AG04450 (cell line): ENCODE measurements at places on chromosomes 6 and 20.

DNA sequence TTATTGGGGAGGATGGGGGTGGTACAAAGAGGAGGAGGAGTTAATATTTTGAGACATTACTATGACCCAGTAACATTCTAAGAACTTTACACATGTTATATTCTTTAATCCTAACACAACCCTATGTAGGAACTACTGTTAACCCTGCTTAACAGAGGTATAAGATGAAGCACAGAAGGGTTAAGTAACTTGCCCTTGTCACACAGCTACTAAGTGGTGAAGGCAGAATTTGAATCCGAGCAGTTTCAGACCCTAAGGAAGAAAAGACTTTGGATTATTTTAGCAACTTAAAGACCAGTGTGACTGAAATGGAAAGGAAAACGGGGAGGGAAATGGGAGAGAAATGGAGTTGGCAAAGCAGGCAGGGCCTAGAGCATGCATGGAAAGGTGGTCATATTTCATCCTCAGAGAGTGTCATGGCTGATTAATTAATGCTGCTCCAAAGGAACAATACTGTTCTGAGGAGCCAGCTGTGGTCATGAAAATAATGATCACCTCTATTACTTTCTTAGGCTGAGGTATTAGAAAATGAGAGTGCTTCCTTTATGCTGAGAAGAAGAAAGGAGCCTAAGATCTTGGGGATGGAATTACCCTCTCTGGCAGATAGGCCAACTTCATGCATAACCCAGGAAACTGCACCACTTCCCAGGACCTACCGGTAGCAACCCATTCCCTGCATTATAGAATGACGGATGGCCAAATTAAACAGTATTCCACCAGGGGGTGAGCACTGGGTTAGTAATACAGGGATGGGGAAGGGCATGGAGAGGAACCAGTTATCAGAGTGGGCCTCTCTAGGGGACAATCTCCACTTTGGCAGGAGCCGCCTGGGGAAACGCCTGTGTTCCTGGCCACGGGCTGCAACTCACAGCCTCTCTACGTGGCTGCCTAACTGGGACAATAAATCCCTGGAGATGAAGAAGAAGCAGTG lies 50.1 kb upstream of the TNFAIP3 start:
- DNase-seq = no peak

- DNase-seq = no peak
Observed at GRCh38 chr20:41034239-41034638, 5.6 kb downstream of the TOP1 start.

DNA sequence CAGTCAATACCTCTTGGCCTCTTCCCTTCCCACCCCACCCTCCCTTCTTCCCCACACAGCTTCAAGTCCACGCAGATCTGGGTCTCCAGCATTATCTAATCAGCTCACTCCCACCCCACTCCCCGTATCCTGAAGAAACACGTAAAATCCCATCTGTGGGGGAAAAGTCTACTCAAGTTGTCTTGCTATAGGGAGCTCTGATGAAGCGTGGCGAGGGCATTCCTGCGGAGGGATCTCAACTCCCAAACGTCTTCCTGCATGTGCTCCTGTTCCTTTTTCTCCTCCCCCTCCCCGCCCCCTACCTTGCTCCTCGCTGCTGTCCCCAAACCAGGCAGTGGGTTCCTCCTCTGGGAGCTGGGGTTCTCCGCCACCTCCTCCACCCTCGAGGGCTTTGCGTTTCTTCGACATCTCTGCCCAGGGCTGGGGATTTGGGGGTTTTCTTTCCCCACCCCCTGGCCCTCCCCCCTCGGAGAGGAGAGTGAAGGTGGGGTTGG lies 181.8 kb downstream of the TBXT start:
- no peak for DNase-seq

- DNase-seq = no peak
Observed at GRCh38 chr6:141313986-141314385, 818.7 kb upstream of the GJE1 start.

- DNase-seq = no peak
Observed at GRCh38 chr6:133254552-133255228, 13.5 kb downstream of the EYA4 start.

DNA sequence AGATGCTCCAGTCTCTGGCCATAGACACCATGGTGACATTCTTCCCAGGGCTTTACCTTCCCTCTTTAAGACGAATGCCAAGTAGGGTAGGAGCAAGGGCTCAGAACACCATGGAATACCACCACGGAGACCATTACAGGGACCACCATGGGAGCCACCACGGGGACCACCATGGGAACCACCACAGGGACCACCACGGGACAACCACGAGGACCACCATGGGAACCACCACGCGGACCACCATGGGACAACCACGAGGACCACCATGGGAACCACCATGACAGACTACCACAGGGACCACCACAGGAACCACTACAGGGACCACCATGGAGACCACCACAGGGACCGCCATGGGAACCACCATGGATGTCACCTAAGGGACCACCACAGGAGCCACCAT lies 66.9 kb upstream of the MPC1 start:
- DNase-seq = no peak

- no peak for DNase-seq
Observed at GRCh38 chr6:40444811-40445210, 142.4 kb downstream of the LRFN2 start.

DNA sequence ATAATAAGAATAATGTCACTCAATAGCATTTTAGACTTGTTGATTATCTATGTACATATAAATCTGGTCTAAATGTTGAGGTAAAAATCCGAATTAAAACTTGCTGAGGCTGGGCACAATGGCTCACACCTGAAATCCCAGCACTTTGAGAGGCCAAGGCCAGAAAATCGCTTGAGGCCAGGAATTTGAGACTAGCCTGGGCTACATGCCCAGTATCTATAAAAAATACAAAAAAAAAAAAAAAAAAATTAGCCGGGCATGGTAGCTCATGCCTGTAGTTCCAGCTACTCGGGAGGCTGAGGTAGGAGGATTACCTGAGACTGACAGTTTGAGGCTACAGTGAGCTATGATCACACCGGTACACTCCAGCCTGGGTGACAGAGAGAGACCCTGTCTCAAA lies 34.2 kb upstream of the SUPT3H start:
- DNase-seq = no peak

DNA sequence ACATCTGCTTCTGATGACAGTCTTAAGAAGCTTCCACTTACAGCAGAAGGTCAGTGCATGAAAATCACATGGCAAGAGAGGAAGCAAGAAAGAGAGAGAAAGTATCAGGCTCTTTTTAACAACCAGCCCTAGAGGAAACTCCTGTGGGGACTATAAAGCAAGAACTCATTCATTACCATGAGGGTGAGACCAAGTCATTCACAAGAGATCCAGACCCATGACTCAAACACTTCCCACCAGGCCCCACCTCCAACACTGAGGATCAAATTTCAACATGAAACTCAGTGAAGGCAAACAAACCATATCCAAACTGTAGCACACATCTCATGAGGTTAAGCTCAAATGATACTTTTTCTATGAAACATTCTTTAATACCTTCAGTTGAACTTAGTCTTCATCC lies 643.2 kb upstream of the SYNCRIP start:
- DNase-seq = no peak

DNA sequence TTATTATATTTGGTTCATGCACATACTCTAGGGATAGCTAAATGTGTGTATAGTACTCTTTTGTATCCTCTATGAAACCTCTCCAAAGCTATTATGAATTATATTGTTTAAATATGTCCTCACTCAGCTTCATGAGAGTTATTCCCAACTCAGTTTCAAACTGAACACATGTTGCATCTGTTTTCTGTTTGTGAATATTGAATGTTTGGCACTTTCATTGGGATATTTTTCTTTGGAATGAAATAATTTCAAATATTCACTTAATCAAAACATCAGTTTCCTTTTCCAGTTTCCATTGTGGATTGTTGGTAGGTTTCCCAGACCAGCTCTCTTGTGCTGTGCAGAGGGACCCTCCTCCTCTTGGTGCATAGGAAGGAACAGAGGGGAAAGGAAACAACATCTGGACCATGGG lies 46.6 kb downstream of the HDAC2 start:
- no peak for DNase-seq

GRCh38 chr6:134117409-134117808 lies 65.0 kb upstream of the SLC2A12 start:
- DNase-seq = no peak

DNA sequence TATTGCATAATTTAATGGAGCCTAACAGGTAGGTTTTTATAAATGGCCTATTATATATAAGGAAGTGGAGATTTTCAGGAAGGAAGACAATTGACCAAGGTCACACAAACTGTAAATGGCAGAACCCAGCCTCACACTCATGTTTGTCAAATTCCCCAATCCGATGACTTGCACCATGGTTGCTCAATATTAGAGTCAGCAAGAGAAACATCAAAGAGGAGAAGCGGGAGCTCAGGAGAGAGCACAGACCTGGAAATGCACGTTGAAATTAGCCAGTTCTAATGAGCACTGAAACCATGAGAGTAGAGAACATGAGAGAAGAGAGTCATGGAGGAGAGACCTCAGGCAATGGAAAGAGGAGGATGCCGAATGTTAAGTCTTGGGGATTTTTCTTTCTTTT lies 13.5 kb upstream of the MLIP start:
- DNase-seq = no peak

GRCh38 chr20:11777387-11778205 lies 140.1 kb upstream of the BTBD3 start:
- no peak for DNase-seq

- DNase-seq = no peak
Observed at GRCh38 chr6:27135087-27135657, 112.3 kb upstream of the PRSS16 start.

- peak; percentile 67 for DNase-seq
Observed at GRCh38 chr6:132734694-132735236, 20.9 kb upstream of the VNN1 start.

DNA sequence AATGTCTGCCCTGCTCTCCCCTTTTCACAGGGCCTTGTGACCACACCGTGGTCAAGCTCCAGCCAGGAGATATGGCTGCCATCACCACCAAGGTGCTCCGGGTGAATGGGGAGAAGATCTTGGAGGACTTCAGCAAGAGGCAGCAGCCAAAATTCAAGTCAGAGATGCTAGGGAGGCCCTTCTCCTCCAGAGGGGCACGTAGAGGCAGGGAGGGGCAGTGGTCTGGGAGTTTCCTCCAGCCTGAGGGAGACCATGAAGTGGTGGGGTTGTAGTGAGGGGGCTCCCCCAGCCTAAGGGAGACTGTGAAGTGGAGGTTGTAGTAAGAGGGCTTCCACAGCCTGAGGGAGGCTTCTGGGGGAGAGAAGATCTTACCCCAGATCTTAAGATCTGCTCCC lies 4.0 kb downstream of the DXO start:
- no peak for DNase-seq

DNA sequence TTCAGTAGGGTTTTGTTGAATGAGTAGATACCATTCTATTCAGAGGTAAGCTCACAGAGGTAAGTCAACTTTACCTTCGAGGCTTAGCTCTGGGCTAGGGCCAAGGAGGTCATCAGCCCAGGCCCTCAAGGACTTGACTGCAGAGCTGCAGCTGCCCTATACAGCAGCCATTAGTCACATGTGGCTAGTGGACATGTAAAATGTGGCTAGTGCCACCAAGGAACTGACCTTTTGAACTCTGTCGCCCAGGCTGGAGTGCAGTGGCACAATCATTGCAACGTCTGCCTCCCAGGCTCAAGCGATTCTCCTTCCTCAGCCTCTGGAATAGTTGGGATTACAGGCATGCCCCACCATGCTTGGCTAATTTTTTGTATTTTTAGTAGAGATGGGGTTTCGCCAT lies 47.9 kb upstream of the EPB41L1 start:
- no peak for DNase-seq

GRCh38 chr6:53702316-53702715 lies 36.8 kb upstream of the KLHL31 start:
- DNase-seq = no peak

DNA sequence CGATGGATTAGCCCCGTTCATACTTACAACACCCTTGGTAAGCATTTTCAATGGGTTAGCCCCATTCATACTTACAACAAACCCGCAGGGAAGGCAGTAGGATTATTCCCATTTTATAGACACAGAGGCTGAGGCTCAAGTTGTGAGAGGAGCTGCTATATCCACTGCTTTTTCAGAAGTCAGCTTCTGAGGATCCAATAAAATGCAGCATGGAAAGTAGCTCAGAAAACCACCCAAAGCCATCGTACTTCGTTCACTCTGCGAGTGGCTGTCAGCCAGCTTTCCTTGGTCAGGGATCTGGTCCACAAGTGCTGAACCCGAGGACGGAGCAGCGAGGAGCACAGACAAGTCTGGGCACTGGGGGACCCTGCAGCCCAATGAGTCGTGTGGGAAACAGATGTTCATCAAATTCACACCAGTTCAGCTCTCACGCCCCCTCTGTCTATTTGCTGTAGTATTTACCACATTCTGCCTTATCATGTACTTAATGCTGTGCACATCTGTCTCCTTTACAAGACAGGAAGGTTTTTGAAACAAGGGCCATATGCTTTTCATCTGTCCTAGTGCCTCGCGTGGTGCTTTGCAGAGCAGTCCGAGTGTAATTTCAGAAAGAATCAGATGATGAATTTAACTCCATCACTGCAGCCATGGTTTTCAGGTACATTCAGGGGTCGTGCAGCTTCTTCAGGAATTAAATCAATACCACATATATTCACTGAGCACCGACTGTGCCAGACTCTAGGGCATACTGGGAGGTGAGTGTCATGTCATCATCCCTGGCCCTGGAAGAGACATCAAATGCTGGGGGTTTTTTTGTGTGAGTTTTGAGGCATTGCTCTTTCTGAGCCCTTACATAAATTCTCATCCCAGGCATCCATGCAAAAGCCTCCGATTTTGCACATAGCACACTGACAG lies 256.9 kb downstream of the CDH26 start:
- no peak for DNase-seq

- DNase-seq = no peak
Observed at GRCh38 chr6:167984144-167984719, 13.2 kb upstream of the KIF25 start.

DNA sequence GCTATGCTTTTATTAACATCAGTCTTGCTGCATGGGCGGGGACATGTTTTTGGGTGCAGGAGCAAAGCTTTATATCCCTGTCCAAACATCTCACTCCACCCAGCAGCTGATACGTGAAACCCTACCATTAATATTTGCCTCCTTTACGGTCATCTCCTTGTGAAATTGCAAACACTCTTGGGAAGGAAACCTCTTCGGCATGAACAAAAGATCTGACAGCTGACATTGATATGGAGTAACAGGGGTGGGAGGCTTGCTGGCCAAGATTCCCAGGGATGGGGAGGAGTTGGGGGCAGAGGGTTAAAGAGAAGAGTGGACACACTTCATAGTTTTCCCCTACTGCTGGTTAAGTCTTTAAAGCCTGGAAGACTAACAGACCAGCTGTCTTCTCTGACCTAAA lies 22.2 kb upstream of the VEGFA start:
- DNase-seq = no peak

DNA sequence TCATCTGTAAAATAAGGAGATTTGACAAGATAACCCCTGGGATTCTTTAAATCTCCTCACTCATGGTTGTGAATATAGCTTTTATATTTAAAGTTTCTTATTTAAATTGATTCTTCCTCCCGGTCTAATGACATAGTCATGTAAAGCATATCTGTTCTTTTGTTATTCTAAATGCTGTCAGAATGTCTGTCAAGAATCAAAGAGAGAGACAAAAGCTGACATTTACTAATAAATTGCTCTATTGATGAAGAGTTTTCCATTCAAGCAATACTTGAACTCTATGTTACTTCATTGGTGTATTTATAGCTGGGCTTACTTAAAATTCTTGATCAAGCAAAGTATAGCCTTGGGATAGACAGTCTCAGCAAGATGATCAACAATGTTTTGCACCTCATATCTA lies 865.8 kb downstream of the TBC1D32 start:
- no peak for DNase-seq

GRCh38 chr6:4883298-4883697 lies 107.1 kb downstream of the CDYL start:
- DNase-seq = no peak
